ENCODE measurements at places on chromosomes 5 and 9.

DNA sequence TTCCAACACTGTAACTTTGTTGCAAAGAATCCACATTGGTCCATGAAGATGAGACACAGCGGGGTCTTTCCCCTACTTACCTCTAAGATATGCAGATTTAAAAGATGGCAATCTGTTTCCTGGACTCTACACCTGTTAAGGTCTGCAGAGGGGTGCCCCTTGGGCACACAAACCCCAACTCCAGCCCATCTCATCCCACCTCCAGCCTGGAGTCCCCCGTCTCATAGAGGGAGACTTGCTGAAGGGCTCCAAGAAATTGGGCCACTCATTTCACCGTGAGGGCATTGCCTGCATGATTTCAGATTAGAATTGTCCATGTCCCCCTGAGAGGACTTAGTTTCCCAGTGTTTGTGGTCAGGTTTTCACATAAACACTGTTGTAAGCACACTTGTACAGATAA lies 365.7 kb downstream of the IRX2 start:
- no peaks in the 10 kb centered on the region for H3K27me3 ChIP-seq
- no peaks in the 10 kb centered on the region for H3K4me1 ChIP-seq
- H3K4me3 ChIP-seq = no peak overlapping the region
- no peaks in the 10 kb centered on the region for H3K36me3 ChIP-seq
- H3K27ac ChIP-seq = no peak overlapping the region
- no peak for DNase-seq

DNA sequence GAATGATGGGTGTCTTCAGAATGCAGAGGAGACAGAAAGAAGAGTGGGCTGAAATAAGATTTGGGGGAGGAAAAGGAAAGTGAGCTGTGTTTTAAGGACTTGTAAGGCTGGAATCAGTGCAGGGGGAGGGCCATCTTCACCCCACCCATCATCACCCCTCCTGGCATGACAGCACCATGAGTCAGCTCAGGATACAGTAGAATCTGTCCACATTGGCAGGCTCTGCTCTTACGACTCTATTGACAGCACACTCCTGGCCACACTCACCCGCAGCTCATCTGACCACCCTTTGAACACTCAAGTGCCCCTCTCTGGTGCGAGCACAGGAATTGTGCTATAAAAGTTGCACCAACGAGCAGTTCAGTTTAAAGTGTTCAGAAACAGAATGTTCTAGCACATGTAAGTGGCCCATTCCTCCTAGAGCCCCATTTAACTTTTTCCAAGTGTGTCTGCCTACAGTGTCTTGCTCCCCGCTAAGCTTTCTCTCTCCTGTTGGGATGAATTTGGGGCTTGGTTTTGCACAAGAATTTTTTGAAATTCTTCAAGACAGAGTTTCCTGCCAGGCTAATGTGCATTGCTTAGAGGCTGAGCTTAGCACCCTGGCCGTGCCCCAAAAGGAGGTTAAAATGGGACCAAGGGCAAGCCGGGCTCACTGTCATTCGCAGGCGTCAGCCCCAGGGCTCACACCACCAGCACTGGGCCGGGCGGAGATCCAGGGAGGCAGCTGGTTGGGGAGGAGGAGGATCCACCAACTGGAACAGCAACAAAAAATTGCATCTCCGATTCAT lies 12.0 kb downstream of the ADRA1B start:
- peaks cover 16% of the 10 kb centered on the region for H3K4me1 ChIP-seq
- H3K36me3 ChIP-seq = no peaks in the 10 kb centered on the region
- peaks cover 3% of the 10 kb centered on the region for H3K27me3 ChIP-seq
- DNase-seq = peak; percentile 93
- peak overlapping the region; percentile 34 for H3K27ac ChIP-seq
- peak overlapping the region; percentile 52 for H3K4me3 ChIP-seq

GRCh38 chr5:3343211-3343610 lies 252.4 kb upstream of the IRX1 start:
- H3K4me1 ChIP-seq = no peaks in the 10 kb centered on the region
- DNase-seq = no peak
- H3K36me3 ChIP-seq = no peaks in the 10 kb centered on the region
- no peak overlapping the region for H3K27ac ChIP-seq
- no peaks in the 10 kb centered on the region for H3K27me3 ChIP-seq

DNA sequence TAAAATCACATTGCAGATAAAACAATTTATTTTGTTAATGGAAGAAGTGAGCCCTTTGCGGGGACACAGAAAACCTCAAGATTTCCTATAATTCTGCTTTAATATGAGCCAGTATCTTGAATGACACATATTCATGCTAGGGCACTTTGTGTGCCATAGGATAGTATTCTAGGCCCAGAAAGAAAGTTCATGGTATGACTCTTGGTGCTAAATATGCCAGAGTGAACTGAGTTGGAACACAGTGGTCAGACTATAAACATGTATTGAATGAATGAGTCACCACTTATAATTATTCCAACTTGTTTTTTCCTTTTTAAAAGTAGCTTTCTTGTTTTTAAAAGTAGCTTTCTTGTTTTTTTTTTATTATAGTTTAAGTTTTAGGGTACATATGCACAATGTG lies 46.0 kb downstream of the ADAMTS19 start:
- no peak overlapping the region for H3K27ac ChIP-seq
- no peaks in the 10 kb centered on the region for H3K36me3 ChIP-seq
- no peaks in the 10 kb centered on the region for H3K4me1 ChIP-seq
- H3K4me3 ChIP-seq = no peak overlapping the region
- H3K27me3 ChIP-seq = no peaks in the 10 kb centered on the region
- DNase-seq = no peak

DNA sequence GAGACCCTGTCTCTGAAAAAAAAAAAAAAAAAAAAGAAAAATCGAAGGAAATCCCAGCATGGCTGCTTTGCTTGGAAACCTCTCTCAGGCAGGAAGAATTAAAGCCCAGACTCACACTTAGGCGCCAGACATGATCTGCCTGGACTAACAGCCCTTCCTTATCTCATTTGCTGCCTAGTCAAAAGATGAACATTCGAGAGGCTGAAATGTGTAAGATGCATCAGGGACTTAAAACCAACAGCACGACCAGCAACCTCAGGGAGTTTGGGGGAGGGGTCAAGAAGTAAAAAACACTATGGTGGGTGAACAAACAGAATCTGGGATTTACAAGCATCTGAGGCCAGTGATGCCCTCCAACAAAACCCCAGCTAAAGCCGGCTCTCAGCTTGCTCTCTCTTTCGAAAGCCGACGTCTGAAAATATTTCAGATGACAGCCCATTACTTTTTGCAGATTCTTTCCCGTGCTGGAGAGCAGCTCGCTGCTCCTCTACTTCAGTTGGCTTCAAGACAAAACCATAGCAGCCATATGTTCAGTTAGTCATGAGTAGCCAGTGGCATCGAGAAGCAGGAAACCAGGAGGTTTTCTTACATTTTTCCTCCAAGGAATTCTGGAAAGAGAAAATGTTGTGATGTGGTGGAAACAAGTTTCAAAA lies 249.9 kb downstream of the MARCHF11 start:
- peak; percentile 92 for DNase-seq
- H3K4me1 ChIP-seq = peaks cover 7% of the 10 kb centered on the region
- no peaks in the 10 kb centered on the region for H3K36me3 ChIP-seq
- H3K27me3 ChIP-seq = no peaks in the 10 kb centered on the region
